NCI-H446 treated with DMSO at 0.1 percent for 48 hours (cell line): ENCODE measurements at places on chromosomes 4 and X.

DNA sequence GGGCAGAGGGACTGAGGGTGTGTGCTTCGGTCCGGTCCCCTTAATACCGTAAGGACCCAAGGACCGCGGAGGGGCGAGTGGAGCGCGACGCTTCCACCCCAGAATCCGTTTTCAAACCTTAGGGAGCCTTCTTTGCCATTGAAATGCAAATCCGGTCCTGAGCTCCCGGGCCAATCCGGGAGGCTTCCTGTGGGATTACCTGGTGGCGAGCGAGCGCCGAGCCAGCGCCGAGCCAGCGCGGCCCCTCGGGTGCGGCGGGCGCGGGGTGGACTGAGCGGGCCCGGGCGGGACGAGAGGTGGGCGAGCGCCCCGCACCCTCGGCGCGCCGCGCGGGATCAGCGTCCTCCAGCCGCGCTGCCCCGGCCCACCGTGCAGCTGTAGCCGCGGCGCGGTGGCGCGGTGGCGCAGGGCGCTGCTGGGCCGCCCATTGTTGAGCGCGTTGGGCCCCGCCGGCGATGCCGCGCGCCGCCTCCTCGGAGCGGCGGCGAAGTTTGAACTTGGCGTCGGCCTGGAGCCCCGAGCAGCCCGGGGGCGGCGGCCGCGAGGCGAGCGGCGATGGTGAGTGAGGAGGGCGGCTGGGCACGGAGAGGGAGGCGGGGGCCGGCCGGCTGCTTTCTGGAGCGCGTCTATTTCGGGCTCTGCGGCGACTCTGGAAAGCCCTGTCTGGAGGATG, 208.7 kb downstream of the SOWAHB start:
- DNase-seq: no peak

DNA sequence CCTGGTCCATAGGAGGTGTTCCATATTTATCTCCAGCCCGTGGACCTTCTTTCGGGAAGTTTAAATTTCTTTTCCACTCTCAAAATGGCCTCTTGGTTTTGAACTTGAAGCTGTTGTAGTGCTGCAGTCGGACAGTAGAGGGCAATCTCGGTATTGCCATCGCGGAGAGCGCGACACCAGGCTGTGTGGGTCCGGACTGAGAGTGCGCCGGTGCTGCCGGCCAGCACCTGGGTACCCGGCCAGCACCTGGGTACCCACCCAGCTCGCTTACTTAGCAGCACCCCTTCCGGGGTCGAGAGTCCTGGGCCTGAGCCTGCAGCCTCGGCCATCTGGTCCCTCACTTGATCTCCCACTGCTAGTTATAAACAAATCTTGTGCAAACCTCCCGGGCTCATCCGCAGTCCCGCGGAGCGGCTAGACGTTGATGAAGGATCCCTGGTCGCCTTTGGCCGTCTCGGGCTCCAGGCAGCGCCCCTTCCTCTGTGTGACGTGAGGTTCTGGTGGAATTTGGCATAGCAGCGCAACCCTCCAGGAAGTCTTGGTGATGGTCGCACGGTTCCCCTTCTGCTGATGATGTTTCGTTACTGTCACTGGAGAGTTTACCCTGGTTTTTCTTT, 18.0 kb downstream of the FAM9A start:
- no peak for DNase-seq

DNA sequence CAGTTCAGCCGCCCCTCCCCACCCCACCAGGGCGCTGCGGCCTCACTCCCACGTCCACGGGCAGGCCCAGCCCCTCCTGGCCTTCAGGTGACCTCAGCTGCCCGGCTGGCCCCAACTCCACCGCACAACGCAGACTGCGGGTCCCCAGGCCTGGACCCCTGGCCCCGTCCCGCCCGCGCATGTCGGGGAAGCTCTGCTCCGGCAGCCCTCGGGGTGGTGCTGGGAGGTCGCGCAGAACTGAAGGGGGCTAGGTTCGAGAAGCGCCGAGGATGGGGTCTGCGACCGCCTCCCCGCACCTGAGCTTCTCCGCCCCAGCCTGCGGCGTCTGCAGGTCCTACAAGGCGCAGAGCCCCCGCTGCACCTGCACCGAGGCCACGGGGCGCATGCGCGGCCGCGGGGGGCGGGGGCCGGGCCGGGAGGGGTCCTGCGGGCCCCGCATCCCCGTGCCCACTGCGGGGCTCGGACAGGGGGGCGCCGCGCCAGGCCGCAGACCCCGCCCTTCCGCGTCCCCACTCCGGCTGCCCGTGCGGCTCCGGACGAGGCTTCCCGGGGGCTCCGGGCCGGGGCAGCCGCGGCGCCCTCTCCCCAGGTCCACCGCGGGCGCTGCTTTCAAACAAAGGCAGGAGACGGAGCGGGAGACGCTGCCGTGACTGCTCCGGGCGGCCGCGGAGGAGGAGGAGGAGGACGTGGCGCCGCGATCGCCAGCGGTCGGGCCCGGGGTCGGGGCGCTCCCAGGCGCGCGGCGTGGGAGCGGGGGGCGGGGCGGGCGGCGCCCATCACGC, 672 bp upstream of the NAT8L start:
- DNase-seq: no peak

DNA sequence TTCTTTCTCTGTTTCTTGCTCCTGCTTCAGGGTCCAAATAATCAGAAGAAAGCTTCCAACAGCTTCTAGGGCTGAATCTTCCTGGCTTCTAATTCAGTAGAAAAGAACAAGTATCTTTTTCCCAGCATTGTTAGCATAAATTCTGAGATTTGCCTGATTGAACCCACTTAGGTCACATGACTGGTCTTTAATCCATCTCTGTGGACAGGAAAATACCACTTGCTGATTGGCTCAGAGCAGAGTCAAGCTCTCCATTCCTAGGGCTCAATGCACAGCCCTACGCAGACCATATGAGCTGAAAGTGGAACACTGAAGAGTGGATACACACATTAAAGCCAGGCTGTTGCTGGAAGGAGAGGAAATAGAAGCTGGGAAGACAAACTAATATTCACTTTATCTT, 99.6 kb upstream of the RPL34 start:
- no peak for DNase-seq

DNA sequence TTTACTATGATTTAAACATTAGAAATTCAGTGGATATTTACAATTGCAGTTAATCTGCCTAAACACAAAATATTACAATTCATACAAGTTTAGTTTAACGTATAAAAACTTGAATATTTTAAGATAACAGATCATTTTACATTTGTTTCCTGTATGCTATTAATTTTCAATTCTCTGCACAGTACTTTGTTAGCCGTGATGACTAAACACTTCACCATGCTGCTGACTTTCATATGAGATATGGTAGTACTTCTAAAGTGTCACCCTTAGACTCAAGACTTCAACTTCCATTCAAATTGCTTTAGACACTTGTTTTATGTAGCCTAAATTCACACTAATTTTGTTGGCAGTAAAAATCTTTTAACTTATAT, 1646.4 kb upstream of the ADGRL3 start:
- no peak for DNase-seq

- no peak for DNase-seq
Observed at GRCh38 chrX:128106630-128107029, 54.4 kb upstream of the ACTRT1 start.

DNA sequence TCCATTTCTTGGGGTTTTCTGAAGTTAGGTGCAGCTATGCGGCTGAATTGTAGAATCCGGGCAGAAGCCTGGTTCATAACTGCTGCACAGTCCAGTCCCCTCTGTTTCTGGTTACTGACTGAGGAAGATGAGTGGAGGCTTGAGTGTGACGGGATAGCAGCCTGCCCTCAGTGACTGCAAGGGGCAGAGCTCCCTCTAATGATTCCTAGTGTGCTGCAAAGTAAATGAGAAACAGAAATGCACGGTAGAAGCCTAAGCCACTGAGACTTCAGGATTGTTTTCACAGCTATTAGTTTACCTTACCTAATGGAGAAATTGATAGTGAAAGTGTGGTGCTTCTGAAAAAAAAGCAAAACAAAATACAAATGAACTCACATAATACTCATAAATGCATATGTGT, 189.2 kb downstream of the GPM6A start:
- DNase-seq: no peak

- no peak for DNase-seq
Observed at GRCh38 chr4:156749426-156750403, 221.9 kb downstream of the PDGFC start.

GRCh38 chr4:165726831-165727230, 146.2 kb upstream of the TLL1 start:
- DNase-seq: no peak

- DNase-seq: peak; percentile 38
Observed at GRCh38 chr4:145061318-145061920, 36.6 kb downstream of the ANAPC10 start.

GRCh38 chr4:76194325-76194724, 19.3 kb downstream of the SCARB2 start:
- no peak for DNase-seq

DNA sequence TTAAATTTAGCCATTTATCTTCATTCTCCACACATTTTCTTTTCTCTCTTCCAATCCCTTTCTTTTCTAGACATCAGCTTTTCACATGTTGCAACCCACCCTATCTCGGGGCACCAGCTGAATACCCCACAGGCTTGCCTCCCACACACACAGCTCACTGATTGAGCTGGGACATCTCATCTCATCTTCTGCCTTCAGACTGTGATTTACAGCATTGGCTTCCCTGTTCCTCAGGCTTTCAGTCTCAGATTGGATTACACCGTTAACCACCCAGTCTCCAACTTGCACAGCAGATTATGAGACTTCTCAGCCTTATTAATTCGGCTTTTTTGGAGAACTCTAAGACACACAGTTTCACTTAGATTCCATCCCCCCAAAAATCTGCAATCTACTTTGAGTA, 93.7 kb downstream of the PRSS12 start:
- no peak for DNase-seq

GRCh38 chr4:134529629-134530028, 328.0 kb upstream of the PABPC4L start:
- DNase-seq: no peak
